Stimulated activated CD4-positive, alpha-beta T cell treated with anti-CD3 and anti-CD28 coated beads, Interleukin-15, amount 100 ng/mL, for 1 hour (primary cell): ENCODE measurements at places on chromosomes 3 and 15.

- DNase-seq = no peak
These were observed 50.5 kb upstream of the SEC22A start for GRCh38 chr3:123151251-123151705.

DNA sequence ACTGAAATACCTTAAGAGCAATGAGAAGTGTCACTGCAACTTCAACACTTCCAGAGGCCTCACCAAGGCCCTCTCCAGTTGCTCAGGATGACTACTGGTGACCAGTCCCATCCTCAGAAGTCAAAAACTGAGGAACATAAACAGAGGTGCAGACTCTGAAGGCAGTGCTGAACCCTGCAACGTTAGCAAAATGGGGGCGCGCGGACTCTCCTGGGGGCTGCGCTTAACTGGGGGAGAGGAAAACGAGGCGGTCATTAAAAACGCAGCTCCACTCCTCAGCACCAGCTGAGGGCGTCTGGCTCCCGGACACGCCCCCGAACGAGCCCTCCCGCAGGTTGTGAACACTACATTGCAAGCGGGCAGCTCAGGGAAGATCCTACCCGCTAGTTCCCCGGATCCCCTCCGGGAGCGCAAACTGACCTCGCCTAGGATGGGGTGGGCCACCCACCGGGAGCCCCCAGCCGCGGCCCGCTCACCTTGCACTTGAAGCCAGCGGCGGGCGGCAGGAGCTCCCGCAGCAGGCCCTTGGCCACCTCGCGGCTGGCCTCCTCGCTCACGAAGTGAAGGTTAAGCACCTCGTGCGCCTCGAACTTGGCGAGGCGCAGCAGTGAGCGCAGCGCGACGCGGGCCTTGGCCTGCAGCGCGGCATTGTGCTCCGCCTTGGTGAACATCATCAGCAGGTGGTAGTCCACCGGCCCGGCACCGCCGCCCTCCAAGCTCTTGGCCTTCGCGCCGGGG is 711 bp downstream of the XXYLT1 start:
- no peak for DNase-seq

DNA sequence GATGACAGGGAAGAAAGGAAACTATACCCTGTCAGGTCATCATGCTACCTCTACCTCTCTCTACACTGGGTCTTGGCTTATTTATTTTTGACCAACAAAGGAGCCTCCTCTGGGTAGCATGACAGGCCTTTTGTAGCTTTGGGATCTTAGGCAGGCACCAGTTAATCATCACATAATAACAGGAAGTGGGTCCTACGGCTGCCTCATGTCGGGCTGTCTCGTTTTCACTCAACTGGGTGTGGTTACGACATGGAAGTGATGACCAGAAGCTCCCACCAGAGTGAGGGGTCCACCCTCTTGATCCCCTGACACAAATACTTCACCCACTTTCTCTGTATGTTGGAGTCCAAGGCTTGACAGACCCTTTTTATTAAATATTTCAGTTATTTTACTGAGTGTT is 105.3 kb downstream of the CD47 start:
- no peak for DNase-seq

- no peak for DNase-seq
These were observed 185.5 kb downstream of the NFKBIZ start for GRCh38 chr3:102034639-102035451.

DNA sequence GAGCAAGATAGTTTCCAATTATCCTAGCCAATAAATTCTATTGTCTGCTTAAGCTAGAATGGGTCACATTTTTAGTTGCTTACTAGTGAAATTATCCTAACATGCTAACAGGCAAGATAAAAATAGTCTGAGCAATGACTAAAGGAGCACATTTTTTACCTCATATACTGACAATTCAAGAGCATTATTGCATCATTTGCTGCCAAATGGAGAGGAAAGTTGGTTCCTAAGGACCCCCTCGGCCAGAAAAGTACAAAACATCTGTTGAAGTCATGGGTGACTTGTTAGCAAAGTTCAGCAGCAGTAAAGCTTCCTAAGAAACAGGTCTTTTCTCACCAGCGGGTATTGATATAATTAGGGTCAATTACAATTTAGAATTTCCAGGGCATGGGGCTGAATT is 1001.0 kb downstream of the FHIT start:
- no peak for DNase-seq

DNA sequence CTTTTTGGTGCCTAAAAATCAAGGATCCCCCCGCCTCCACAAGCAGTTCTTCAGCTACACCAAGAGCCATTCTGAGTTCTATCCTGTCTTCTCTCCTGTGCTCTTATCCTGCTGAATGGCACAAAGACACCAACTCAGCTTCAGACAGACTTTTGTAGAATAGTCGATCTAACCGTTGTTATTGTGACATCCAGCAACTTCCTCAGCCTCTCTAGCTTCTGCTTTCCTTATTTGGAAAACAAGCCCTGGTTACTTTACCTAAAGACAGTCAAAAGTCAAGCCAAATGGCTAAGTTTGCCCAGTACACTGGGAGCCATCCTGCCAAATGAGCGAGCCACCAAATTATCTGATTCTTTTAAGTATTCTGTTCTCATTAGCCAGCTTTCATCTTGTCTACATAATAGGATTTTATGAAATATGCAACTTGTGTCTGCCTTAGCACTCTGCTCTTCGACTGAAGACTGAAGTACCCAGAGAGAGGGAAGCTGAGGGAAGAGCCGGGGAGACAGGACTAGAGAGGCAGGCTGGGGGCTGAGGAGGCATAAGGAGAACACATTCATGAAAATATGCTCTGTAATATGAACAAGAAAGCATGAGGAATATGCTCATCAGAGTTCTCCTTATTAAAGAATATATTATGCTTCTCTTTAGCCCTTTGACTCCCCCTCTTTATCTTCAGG is 35.1 kb downstream of the LYZL4 start:
- no peak for DNase-seq

DNA sequence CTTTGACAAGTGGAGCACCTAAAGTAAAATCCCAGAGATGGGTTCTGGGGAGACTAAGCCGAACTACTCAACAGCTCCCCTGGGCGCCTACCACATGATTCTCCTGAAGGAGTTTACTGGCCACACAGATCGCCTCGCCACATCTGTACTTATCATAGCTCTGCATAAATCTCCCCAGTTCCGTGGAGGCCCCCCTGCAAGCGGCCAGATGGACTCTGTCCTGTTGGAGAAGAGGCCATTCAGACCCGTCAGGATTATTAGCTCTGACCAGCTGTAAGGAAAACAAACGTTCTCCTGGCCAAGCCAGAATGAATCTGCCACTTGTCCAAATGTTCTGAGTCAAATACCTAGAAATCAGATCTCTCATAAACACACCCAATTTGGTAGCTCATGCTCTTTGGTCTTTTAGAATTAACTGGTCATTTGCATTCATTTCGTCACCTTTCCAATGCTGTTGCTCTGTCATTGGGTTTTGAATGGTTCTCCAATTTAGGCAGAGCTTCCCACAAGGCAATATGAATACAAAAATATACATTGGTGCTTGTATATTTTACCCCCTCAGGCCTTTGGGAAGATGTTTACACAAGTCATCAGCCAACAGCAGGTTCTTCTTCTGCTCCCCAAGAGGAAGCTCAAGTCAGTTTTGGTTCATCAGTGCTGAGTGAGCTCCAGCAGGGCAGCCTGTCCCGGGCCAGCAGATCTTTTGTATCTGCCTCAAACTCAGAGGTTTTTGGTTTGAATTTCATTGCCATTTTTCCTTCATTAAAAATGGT is 124.5 kb downstream of the THSD4 start:
- no peak for DNase-seq

DNA sequence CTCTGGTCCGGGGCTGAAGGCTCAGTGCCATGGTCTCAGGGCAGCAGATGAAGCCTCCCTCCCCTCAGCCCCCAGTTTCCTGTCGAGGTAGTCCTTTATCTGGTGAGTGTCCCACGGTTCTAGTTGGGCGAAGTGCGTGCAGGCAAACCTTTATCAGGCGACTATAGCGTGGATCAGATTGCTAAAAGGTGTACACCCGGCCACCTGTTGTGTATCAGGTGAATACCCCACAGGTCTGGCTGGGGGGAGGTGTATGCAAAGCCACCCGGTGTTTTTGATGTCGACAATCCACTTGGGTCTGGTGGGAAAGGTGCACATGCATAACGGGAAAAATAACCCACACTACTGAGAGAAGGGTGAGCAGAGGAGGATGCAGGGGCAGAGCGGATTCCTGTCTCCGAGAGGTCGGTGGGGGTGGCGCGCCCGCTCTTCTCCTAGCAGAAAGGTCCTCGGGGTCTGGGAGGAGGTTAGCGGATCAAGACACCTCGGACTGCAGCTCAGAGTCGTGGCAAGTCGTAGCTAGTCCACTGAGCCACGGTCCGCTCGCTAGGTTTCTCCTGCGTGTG is 507 bp downstream of the SLC12A6 start:
- no peak for DNase-seq

DNA sequence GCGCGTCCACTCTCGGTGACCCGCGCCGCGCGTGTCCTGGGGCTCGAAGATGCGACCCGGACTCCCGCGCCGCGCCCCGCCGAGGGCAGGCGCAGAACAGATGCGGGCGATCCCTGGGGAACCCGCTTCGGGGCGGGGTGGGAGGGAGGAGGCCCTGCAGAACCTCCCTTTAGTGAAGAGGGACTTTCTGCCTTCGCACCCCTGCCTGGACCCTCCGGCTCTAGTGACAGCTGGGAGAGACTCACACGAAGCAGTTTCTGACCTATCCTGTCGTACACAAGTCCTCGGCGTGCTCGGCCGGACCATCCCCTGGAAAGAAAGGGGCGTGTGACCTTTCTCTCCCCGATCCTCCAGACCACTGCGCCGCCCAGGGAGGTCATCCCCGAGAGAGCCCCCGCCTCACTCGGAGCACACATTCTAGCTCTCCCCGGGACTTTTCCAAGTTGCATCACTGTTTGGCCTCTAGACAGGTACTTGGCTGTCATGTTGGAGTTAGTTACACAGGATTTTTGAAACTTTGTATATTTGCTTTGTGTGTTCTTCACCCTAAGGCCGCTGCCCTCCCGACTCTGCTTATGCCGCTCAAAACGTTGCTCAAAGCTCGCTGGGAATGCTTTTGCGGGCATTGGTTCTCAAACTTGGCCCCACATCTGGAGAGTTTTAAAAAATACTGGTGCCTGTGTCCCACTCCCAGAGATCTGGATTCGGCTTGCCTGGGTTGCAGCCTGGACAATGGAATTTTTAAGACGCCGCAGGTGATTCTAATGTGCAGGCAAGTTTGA is 582 bp downstream of the CGNL1 start:
- DNase-seq = no peak

- no peak for DNase-seq
These were observed 7.5 kb upstream of the PGPEP1L start for GRCh38 chr15:99014803-99015697.

DNA sequence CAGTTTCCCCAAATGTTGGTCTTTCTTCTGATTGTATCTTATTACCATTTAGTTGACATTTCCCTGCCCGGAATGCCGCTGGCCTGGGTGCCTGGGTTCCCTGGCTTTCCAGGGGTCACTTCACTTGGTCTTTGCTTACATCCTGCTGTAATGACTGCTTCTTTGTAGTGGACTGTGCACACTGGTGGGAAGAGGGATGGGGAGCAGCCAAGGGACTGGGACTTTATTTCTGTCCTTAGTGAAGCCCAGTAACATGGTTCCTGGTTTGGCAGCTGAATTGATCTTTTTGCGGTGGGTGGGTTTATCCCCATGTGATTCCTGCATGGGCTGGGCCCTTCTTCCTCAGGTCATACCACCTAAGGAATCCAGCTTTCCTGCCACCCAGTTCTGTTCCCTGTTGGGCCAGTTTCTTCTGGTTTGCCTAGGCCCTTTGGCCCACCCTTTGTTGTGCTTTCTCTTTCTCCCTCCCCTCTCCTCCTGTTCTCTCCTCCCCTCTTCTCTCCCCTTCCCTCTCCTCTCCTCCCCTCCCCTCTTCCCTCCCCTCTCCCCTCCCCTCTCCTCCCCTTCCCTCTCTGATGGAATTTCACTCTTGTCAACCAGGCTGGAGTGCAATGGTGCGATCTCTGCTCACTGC is 41.9 kb downstream of the TRIM71 start:
- DNase-seq = no peak

DNA sequence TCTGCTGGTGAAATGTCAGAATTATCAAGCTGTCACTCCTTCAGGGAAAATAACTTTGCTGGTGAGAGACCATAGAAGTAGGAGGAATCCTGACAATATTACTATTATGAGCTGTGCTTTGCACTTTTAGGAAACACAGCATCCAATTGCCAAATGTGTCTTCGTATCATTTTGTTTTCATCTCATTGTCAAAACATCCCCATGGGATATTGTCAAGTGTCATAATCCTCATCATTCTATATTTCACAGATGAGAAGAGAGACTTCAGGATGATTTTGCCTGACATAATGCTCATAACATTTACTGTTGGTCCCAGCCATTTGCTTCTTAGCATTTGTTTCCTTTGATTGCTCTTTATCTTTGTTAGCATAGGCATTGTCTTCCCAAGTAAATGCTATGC is 120.5 kb upstream of the NUDT16 start:
- DNase-seq = no peak

DNA sequence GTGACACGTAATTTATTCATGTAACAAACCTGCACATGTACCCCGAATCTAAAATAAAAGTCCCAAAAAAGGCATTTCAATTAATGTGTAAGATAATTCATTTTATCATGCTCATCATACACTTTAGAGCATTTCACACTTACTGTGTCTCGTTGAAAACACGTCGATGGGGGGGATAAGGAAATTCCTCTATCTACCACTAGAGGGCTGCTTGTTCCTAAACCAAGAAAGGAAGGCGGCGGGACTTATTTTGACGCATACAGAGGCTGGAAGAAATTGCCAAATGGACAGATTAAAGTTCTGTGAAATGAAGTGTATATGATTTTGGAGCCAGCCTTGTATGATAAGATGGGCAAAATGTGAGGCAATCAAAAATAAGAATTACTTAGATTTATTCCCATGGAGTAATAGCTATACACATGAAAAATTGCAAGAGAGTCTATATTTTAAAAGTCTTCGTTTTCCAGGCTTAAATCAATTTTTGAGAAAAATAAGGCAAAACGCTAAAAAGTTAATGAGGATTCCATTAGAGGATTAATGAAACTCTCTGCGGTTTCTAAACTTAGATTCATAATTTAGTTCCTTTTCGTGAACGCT is 346.8 kb downstream of the CNTN3 start:
- no peak for DNase-seq

- DNase-seq = no peak
These were observed 255.2 kb downstream of the LSAMP start for GRCh38 chr3:116190095-116190494.

DNA sequence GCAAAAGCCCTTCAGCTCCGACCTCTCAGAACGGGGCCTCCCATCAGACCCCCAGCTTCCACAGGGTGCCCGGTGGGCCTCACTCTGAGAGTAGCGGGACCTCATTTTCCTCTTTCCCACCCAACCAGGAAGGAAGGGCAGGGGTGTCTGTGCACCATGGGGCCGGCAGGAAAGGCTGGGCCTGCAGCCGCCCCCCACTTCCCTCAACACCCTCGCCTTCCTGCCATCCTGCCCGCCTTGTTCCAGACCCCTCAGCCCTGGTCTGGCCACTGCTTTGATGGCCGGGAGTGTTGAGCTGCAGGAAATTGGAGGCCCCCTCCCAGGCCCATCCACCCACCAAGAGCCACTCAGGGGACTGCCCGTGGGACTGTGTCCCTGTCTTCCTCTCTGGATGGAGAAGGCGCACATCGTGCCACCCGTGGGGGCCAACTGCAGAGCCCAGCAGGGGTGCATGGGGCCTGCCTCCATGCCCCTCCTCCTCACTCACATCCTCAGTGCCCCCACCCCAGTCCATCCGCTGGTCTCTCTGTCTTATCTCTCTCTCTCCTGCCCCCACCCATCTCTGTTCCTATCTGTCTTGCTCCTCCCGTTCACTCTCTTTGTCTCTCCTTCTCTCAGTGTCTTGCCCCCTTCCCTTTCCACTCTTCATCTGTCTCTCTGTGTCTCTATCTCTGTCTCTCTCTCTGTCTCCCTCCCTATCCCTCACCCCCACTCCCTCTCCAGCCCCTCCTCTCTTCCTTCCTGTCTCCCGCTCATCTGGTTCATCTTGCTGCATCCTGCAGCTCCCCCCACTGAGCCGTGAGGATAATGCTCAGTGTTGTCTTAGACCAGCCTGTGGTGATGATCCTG is 1.8 kb upstream of the PLXND1 start:
- DNase-seq = no peak
